IPS DF 19.7 (cell line): ENCODE measurements at places on chromosomes 11 and 22.
A peak's percentile ranks its signal among the peaks of the same experiment; 100 is the strongest.

DNA sequence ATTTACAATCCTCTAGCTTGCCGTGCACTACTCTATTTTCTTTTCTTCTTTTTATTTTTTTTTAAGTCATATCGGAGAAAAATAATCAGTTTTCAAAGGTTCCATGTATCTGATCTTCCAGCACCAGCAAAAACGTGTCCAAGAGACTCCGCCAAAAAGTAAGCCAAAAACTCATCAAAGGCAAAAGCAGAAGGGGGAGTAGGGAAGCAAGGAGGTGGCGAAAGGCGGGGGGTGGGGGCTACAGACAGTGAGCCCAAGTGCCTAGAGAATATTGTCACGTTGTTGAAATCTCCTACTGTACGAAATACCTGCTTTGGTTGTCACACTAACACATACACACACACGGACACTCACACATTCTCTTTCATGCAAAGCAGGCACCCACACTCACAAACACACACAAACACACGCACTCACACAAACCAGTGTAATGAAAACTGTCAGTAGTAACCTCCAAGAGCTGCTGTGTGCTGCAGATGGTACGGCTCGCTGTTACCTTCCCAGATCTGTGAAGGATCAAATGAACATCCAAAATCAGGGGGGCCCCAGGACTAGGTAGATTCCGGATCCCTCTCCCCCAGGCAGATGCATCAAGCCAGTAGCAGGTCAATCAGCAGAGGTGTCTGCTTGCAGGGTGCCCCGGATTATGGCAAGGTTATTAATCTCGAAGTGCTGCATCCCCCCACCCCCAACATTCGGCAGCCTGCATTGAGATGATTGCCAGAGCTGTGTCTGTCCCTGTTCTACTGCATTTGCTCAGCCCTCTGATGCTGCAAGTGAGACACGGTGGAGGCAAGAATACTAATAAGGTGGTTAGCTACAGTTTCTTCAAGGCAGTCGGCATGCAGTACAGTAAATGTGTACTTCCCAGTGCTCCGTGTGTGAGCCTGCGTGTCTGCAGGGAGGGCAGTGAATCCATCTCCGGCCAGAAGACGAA, at the start of gene LRRC4C:
LRRC4C (minus strand) TSS at position 188 of the 937 bp plus-strand sequence.
- DNase-seq, result no peak

DNA sequence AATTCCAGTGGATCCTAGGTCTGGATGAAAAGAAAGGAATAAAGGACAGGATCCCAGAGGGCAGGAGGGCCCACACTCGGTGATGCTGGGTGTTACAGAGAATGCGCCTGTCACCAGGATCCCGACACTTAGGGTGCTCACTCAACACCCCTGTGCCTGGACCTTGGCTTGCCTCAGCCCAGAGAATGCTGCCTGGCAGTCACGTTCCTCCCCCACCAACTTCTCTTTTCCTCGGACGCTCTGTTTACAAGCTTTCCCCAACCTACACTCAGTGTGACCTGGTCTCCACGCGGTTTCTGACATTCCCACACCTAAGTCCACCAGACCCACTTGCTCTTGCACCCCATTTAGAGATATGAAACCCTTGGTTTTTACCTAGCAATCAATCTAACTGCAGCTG, 38.0 kb upstream of the ETS1 start:
- no peak for DNase-seq

GRCh38 chr11:73195191-73196007, 22.7 kb upstream of the P2RY2 start:
- no peak for DNase-seq

- no peak for DNase-seq
These were observed 26.1 kb upstream of the MUC5B start for GRCh38 chr11:1196516-1197391.

GRCh38 chr22:19238900-19239299, 52.6 kb downstream of the CLTCL1 start:
- no peak for DNase-seq

DNA sequence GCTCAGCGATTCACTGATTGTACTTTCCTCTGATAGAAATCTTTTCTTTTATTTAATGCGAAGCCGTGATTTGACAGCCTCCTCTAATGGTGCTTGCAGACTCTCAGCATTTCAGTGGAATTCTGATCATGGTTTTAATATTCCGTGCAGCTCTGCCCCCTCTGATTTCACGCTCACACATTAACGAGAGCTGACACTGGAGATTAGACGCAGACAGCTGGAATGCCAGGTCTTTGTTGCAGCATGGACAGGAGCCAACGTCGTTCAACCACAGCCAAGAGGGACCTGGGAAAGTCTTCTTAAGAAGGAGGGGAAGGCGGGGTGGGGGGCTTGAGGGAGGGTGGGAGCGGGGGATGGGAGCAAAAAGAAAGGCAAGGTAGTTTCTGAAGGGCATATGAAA, 186.4 kb downstream of the BLID start:
- DNase-seq, result no peak

GRCh38 chr11:58647866-58648265, 25.4 kb downstream of the CNTF start:
- DNase-seq, result no peak

DNA sequence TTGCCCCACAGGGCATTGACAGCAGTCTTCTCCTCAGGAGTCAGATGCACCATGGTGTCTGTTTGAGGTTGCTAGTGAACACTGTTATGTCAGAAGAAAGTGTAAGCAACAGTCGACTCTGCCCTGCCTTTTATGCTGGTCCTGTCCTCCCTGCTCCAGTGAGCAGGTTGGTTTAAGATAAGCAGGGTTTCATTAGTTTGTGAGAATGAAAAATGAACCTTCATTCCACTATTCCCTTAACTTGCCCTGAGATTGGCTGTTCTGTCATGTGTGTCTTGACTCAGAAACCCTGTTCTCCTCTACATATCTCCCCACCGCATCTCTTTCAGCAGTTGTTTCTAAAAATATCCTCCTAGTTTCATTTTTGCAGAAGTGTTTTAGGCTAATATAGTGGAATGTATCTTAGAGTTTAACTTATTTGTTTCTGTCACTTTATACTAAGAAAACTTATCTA, at the start of gene HBD:
HBD (minus strand) TSS at position 103 of the 454 bp plus-strand sequence; CDS start at position 53, 50 bp downstream.
- DNase-seq, result no peak

- no peak for DNase-seq
These were observed 17.1 kb upstream of the CSRP3 start for GRCh38 chr11:19218786-19219460.

DNA sequence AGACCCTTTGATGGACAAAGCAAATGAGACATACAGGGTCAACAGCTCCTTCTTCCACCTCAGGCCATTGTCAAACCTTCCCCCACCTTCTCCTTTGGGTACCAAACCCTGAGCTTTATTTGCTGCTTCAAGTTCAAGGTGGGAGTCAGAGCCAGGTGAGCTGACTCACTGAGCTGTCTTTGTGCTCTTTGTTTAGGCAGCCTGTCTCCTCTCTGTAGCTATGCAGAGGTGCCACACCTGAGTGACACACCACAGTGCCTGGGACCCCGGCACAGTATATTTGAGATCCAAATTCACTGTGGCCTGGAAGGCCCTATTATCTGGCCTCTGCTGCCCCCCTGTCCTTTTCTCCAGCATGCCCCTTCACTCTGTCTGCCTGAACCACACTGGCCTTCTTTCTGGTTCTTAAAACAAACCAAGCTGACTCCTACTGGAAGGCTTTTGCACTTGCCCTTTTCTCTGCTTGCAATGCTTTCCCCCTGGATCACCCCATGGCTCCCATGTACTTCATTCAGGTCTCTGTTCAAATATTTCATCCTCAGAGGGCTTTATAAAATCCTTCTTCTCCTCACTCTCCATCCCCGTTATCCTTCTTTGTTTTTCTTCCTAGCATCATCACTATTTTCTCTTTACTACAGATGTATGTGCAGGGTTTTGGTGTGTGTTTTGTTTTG, 16.1 kb downstream of the LMO2 start:
- DNase-seq, result no peak

DNA sequence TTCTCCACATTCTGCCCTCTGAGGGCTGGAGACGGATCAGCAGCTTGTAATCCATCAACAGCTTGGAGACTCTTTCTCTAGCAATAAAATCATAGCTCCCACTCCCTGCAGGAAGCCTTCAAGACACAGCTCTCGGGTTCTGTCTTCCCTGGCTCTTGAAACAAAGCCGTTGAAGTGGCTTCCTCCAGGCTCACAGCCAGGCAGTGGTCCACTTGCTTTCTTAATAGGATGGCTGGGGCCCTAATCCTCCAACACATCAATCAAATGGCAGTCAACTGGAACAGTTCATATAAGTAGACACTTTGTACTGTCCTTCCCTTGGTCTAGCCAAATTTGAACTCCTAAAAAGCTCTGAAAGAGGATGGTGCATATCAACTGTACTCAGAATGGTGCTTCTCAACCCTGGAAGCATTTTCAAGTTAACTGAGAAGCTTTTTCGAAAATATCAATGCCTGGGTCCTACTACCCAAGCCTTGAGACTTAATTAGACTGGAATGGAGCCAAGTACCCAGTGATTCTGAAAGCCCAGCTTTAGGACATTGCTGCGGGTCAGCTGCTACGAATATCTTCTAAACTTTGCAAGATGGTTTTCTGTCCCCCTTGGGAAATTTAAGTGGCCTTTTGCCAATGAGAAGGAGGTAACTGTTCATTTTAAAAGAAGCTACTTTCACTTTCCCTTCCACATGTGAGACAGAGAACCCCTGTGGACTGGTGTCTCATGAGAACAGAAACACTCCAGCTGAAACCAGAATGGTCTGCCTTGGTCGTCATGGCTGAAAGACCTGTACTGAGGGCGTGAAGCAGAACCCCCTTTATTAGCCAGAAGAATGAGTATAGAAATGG, 74.7 kb downstream of the SC5D start:
- DNase-seq, result no peak

DNA sequence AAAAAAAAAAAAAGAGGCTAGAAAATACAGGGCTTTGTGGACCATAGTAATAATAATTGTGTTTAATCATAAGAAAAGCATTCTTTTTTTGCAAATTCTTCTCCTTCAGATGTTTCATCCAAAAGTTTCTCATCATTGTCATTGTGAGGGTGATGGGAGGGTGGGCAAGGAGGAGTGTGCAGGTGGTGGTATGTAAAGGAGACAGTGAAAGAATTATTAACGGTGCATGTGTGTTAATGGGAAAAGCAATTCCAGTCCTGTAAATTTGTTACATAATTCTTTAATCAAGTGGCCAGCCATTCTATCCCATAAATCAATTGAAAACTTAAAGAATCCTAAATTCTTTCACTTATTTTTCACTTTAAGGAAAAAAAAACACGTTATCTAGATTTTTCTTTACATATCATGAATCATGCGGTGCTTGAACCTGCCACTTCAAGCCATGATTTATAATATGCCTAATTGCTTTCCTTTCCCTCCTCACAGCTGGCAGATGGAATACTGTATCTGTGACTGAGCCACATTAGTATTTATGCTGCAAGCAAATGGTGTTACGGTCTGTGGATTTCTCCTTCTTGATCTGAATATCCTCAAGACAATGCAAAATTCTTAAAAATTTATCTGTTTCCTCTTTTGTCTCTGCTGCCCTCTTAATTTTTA, 318.5 kb downstream of the JRKL start:
- DNase-seq, result no peak

DNA sequence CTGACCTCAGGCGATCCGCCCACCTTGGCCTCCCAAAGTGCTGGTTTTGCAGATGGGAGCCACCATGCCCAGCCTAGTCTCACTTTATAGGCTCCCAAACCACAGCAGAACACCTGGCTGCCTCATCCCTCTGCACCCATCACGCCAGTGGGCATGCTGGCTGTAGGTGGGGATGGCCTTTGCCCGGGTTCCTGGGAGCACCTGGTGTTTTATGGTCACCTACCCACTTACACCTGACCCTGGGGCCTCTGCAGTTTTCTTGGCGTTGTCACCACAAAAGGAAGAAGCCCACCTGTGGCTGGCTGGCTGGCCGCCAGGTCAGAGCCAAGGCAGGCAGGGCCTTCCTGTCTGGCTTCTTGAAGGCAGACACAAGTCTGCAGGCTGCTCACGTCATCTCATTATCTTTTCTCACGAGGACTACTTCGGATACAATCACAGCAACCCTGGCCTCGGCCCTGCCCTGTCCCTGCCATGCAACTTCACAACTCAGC, 8.2 kb downstream of the RRP7A start:
- no peak for DNase-seq

- DNase-seq, result no peak
These were observed 2.2 kb downstream of the MADD start for GRCh38 chr11:47271961-47272661.

- DNase-seq, result peak; percentile 28
These were observed 3.8 kb downstream of the DCPS start for GRCh38 chr11:126307706-126308105.

DNA sequence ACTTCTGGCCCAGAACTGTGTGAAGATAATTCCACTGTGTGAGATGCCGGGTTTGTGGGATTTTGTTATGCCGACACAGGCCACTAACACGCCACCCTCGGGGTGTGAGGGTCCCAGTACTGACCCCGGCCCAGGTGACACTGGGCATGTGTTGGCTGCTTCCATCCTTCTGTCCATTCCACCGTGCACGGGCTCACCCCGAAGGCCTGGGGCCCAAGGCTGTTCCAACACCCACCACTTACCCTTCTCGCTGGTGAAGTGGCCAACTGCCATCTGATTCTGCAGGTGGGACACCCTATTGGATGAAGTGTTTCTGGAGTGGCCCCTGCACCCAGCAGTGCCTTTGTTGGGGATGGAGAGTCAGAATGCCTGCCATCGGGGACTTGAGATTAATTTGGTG, 1307.5 kb downstream of the BRD1 start:
- DNase-seq, result no peak

GRCh38 chr11:103825469-103825868, 211.0 kb upstream of the DDI1 start:
- DNase-seq, result no peak

GRCh38 chr11:14676068-14676467, 32.5 kb downstream of the PDE3B start:
- no peak for DNase-seq

DNA sequence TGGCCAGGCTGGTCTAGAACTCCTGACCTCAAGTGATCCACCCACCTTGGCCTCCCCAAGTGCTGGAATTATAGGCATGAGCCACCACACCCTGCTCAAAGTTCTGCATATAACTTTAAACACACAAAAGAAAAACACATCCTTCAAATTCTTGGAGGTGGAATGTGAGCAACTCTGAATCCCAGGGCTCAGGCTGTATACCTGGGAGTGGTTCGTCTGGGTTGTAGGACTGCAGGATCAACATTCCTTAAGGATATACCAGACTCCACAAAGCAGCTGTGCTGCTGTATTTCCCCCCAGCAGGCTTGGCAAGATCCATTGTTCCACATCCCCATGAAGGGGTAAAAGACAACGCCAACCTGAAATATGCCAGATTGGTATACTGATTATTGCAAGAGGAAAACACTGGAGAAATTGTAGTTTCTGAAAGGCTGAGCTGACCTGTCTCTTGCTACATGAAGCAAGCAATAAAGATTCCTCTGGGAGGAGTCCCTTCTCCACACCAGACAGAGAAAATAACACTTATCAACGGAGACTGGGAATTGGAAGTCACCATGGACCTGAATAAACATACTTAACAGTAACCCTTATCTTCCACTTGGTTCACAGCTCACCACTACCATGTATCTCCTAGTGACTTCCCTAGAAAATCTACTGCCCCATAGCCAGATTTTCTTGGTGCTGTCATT, 12.2 kb upstream of the RPS3 start:
- no peak for DNase-seq

DNA sequence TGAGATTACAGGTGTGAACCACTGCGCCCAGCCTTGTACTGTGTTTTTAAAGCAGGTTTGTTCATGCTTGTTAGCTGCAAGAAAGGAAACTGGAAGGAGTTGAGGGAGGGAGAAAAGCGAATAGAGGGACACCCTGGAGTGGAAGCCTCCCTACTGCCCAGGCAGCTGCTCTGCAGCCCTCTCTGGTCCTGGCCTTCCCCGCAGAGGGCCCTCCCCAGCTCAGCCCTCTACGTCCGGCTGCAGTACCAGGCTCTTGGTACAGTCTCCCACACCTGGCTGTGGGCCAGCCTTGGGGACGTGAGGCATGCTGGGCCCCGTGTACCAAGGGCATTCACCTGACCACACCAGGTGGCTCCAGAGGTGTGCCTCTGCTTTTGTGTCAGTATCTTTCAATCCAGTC, 70.8 kb downstream of the MED15 start:
- no peak for DNase-seq
